EH (cell line): ENCODE measurements at places on chromosomes 6 and 20.

- no peak for DNase-seq
Observed at GRCh38 chr6:87501809-87502572, 29.2 kb downstream of the SLC35A1 start.

DNA sequence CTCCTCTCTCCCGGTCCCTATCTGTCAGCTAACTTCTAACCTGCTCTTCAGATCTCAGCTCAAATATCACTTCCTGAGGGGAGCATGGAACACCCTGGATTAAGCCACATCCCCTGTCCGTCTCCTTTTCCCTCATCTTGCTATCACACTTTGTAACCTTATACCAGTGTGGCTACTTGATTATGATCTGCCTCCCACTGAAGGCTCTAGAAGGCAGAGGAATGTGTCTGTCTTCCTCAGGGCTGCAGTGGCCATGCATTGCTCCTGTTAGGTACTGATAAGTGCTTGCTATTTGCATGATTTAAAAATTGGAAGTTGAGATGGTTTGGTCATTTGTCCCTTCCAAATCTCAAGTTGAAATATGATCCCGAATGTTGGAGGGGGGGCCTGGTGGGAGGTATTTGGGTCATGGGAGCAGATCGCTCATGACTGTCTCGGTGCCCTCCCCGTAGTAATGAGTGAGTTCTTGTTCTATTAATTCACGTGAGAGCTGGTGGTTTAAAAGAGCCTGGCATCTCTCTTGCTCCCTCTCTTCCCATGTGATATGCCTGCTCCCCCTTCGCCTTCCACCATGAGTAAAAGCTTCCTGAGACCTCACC is 71.4 kb downstream of the PLCB4 start:
- no peak for DNase-seq

GRCh38 chr20:51941503-51941902 is 139.2 kb upstream of the SALL4 start:
- no peak for DNase-seq

DNA sequence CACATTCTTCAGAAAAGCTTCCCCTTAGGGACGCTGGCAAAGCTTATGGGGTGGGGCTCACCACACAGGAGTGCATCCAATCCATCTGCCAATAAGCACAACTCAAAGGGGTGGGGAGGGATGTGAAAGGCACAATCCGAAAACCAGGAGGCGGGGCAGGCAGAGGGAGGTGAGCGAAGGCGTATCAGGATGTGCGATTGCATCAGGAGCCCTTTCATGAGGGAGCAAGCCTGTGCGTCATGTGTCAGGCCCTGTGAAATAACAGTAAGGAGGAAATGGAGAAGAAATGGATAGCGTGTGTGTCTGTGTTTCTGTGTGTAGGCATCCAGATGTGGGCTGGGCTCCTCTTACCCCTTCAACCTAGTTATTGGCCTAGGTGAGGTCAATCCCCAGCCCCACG is 382.4 kb upstream of the CDH4 start:
- no peak for DNase-seq

GRCh38 chr20:48766961-48767960 is 60.5 kb downstream of the PREX1 start:
- DNase-seq: no peak

DNA sequence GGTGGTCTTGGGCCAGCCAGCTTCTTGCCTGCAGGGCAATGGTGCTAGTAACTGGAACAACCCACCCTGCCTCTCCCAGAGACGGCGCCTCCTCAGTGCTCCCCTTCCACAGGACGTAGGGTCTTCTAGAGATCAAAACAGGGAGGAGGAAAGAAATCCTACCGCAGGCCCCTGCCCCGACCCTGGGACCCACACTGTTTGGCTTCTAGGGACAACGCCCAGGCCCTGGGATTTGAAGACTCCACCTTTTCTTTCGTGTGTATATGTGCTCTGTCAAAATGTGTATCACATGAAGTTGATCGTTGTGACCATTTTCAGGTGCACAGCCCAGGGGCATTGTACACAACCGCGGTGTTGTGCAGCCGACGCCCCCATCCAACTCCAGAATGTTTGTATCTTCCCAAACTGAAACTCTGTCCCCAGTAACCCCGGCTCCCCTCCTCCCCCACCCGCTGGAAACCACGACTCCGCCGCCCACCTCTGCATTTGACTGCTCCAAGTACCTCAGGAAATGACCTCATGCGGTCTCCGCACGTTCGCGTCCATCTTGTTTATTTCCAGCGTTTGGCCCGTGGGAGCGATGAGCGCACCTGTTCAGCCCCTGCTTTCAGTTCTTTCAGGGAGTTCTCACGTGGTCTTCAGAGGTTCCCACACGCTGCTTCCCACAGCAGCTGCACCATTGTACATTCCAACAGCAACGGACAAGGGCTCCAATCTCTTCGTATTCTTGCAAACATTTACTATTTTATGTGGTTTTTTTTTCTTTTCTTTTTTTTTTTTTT is 3.4 kb upstream of the BHLHE23 start:
- no peak for DNase-seq
